ENCODE measurements at places on chromosomes 6 and 20.

GRCh38 chr20:15703171-15703911, 869.9 kb downstream of the KIF16B start:
- DNase-seq: no peak

GRCh38 chr20:49471397-49471796, 11.1 kb downstream of the KCNB1 start:
- no peak for DNase-seq

DNA sequence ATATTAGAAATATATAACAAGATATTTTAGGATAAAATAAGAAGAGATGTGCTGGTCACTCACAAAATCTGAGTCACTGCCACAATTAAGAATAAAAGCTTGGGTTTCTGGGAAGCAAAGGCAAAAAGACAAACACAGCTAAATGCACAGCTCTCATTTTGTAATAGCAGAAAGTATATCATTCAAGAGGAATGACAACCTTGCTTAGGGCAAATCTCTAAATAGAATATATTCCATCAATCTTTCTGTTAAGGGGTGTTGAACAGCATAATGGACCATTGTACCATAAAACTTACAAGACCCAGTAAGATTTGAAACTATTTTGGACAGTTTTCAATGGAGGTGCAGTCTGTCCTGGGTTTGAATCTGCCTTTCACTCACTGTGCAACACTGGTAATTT, 464.9 kb upstream of the SOX4 start:
- no peak for DNase-seq

DNA sequence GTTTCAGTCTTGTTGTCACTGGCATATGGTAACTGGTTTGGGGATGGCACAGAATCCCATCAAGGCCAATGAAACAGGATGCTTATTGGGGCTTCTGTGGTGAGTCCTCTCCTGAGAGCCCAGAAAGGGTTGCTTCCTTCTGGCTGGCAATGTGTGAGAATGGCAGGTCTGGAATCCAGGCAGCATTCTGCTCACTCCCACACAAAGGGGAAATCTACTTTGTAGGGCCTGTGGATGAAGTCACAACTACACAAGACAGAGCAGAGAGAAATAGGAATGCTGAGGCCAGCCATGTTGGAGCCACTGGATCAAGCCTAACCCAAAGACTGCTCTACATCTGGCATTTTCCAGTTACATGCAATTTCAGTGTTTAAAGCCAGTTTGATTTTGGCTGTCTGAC, 15.7 kb downstream of the PLAGL2 start:
- no peak for DNase-seq

- no peak for DNase-seq
Observed at GRCh38 chr6:41258196-41258493, 28.3 kb downstream of the TREM1 start.

GRCh38 chr6:117195728-117196127, 69.6 kb upstream of the VGLL2 start:
- DNase-seq: no peak

- DNase-seq: no peak
Observed at GRCh38 chr20:20201124-20201523, 148.8 kb downstream of the CFAP61 start.

DNA sequence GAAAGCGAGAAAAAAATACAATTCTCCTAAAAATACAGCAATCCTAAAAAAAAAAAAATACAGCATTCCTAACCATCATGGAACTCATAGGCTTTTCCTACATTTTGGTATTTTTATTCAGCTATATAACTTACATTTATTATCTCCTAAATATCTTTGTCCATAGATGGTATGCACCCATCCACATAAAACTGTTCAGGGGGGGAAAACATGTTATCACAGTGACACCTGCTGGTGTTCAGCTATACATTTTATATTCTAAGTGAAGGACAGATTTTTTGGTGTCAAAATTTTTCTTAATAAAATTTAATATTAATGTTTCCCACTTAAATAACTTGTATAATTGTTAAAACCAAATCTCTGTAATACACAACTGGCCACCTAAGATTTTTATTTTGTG, 58.0 kb downstream of the BLOC1S5 start:
- DNase-seq: no peak

GRCh38 chr6:113924312-113924723, 46.6 kb downstream of the HDAC2 start:
- no peak for DNase-seq

DNA sequence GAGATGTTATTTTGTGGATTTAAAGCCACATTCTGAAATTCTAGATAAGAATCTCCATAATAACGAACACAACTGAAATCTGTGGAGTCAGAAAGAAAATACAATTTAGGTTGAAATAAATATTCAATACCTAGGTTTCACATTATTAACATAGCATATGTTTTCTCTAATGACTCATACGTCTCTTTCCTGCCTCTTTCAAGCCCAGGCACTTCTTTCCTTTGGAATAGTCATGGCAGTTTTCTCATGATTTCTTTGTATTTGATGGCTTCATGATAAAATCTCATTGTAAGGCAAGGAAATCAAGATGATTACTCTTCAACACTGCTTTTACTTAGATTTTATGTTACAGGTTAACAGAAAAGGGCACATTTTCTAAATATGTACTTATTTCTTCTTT, 803.7 kb downstream of the PHF3 start:
- no peak for DNase-seq

DNA sequence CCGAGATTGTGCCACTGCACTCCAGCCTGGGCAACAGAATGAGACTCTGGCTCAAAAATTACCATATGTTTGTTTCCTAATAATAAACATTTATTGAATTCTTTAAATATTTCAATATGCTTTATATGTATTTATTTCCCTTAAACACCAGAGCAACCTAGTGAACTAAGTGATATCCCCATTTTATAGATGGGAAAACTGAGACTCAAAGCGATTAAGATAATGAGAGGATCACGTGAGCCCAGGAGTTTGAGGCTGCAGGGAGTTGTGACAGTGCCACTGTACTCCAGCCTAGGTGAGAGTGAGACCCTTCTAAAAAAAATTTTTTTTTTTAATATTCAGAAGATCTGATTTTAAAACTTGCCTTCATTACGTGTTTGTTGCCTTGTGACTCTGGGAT, 19.4 kb upstream of the CARMIL1 start:
- no peak for DNase-seq

GRCh38 chr6:31639043-31639442, 13.4 kb downstream of the BAG6 start:
- no peak for DNase-seq

- DNase-seq: no peak
Observed at GRCh38 chr6:30964075-30964474, 19.4 kb upstream of the MUC21 start.

DNA sequence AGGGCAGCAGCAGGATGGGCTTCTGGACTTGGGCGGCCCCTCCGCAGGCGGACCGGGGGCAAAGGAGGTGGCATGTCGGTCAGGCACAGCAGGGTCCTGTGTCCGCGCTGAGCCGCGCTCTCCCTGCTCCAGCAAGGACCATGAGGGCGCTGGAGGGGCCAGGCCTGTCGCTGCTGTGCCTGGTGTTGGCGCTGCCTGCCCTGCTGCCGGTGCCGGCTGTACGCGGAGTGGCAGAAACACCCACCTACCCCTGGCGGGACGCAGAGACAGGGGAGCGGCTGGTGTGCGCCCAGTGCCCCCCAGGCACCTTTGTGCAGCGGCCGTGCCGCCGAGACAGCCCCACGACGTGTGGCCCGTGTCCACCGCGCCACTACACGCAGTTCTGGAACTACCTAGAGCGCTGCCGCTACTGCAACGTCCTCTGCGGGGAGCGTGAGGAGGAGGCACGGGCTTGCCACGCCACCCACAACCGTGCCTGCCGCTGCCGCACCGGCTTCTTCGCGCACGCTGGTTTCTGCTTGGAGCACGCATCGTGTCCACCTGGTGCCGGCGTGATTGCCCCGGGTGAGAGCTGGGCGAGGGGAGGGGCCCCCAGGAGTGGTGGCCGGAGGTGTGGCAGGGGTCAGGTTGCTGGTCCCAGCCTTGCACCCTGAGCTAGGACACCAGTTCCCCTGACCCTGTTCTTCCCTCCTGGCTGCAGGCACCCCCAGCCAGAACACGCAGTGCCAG, at the start of gene TNFRSF6B:
TNFRSF6B (plus strand) TSS at position 25 of the 729 bp plus-strand sequence; CDS start at position 141, 116 bp downstream.
- DNase-seq: peak; percentile 65

GRCh38 chr6:2296781-2297180, 51.4 kb upstream of the GMDS start:
- no peak for DNase-seq

GRCh38 chr20:46070215-46070900, 19.4 kb downstream of the NCOA5 start:
- no peak for DNase-seq

DNA sequence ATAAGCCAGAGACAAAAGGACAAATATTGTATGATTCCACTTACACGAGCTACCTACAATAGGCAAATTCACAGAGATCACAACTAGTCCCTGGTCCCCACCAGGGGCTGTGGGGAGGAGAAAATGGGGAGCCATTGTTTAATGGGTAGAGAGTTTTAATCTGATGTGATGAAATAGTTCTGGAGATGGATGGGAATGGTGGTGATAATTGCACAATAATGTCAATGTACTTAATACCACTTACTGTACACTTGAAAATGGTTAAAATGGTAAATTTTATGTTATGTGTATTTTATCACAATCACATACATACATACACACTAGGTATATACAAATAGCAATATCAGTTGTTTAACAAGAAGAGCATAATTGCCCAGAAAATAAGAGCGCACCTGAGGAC, 24.3 kb upstream of the GSTA3 start:
- no peak for DNase-seq

- no peak for DNase-seq
Observed at GRCh38 chr6:140414966-140415620, 1040.6 kb upstream of the CITED2 start.

DNA sequence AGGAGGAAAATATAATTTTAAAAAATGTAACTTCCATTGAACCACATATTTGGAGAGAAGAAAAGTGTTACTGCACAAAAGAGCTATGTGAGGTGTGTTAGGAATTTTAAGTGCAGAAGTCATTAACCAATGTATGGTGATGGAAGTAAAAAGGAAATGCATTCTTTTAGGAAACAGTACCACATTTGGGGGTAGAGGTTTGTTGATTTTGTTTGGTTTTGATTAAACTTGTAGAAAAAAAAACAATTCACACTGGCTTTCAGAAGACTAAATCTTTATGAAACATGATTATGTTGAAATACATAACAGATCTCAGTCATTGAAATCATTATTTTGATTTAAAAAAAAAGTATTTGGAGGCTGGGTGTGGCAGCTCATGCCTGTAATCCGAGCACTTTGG, 1287.0 kb upstream of the GJE1 start:
- DNase-seq: no peak

GRCh38 chr6:87697581-87698546, 4.2 kb downstream of the AKIRIN2 start:
- no peak for DNase-seq

- DNase-seq: no peak
Observed at GRCh38 chr6:107843400-107843799, 19.3 kb upstream of the SCML4 start.

DNA sequence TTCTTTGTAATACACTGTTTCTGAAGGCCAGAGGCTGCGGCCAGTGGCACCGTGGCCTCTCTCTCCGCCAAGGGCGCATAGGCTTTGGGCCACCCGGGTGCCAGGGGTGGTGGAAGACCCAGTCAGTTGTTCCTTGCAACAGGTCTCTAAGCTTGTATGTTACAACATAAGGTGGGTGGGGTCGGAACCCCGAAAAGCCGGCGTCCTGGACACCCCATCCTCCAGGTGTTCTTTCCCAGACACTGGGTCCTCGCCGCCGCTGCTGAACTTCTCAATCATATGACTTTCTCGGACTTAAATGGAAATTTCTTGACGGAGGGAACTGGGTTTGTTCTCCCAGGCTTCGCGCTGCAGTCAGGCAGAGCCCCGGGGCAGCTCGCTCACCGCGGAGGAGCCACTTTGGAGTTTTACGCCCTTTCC, 983 bp upstream of the KCNQ5 start:
- no peak for DNase-seq

- DNase-seq: no peak
Observed at GRCh38 chr6:44397424-44398164, 10.1 kb downstream of the CDC5L start.

GRCh38 chr6:39962831-39963230, 28.6 kb upstream of the MOCS1 start:
- no peak for DNase-seq

DNA sequence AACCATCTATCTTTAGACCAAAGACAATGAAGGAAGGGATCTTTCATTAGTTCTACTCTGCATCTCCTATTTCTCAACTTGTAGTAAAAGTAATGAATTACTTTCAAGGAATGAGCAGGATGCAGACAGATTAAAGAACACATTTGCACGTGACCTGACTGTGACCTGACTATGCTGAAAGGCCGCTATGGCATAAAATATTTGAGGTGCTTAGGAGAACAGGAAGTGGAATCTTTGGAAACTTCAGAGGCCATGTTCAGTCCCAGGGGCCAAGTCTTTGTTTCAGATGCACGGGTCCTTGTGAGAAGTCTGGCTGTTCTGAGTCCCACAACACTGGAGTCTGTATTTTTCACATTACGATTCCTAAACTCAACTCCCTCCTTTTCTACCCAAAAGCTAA, 41.0 kb downstream of the NINL start:
- DNase-seq: no peak

GRCh38 chr6:25637211-25637610, 14.8 kb upstream of the SCGN start:
- no peak for DNase-seq
